ENCODE measurements at places on chromosomes 7 and 10. TPM values are rescaled to one million over a fixed set of nuclear protein-coding genes. Genes with fewer than 3 reads are reported as not detected.

C10orf143 gene
- total RNA-seq: 0.16 TPM

PLXDC2 gene
- 0.32 TPM for total RNA-seq

SPDYE1 gene
- total RNA-seq: not detected

IKZF1 gene
- not detected for total RNA-seq

DYDC1 gene
- total RNA-seq: not detected

CTAGE8 gene
- not detected for total RNA-seq

BAIAP2L1 gene
- total RNA-seq: 0.31 TPM

LLCFC1 gene
- total RNA-seq: not detected

ATP6V0A4 gene
- 0.06 TPM for total RNA-seq

HGF gene
- total RNA-seq: 0.82 TPM

CRTAC1 gene
- total RNA-seq: 3.1 TPM

CNTNAP2 gene
- 1.3 TPM for total RNA-seq

CYP2C19 gene
- total RNA-seq: not detected

GRM8 gene
- total RNA-seq: not detected

MBL2 gene
- total RNA-seq: not detected

PALD1 gene
- total RNA-seq: 105 TPM

ATP6V0E2 gene
- total RNA-seq: 11.3 TPM

DRGX gene
- total RNA-seq: not detected

KNDC1 gene
- total RNA-seq: under 0.01 TPM

AGMO gene
- 1.9 TPM for total RNA-seq

BMPER gene
- total RNA-seq: 0.16 TPM

EIF3A gene
- total RNA-seq: 136 TPM

FOXI2 gene
- not detected for total RNA-seq

TNS3 gene
- total RNA-seq: 47.3 TPM

TET1 gene
- total RNA-seq: 0.69 TPM

IDI2 gene
- not detected for total RNA-seq

PYROXD2 gene
- 1.6 TPM for total RNA-seq
